ENCODE measurements at places on chromosomes 2 and 18. TPM values are rescaled to one million over a fixed set of nuclear protein-coding genes. Genes with fewer than 3 reads are reported as not detected.

Gene OSR1
- total RNA-seq: not detected

DNA sequence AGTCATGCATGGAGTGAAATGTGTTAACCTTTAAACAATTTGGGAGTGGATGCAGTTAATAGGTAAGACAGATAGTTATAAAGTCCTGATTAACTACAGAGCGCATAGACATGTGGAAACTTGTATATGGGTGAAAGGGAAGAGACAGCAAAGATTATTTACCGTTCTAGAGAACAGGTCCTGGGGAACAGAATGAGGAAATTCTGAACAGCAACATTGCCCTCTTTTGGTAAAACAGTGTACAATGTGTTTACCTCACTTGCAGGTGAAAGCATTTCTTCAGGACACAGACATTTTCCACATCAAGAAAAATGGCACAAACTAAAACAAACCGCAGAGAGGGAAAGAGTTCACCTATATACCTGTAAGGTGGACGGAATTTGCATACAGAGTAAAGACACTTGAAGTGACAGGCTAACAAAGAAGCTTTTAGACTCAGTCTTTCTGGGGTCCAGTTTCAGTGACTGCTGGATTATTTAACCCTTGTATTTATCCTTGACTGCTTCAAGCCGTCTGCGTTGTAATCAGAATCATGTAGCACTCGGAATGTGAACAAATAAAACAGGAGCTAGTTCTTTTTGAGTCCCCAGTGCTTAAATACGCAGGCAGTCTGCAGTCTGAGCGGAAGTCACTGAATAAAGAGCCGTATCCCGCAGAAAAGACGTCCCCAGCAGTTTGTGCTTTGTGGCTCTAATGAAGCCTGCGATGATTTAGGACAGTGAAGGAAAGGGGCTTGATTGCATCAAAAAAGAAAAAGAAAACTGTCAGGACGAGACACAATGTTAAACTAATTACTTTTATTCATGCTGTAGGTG lies 364.8 kb upstream of the GALNT5 start:
- DNase-seq: no peak

DNA sequence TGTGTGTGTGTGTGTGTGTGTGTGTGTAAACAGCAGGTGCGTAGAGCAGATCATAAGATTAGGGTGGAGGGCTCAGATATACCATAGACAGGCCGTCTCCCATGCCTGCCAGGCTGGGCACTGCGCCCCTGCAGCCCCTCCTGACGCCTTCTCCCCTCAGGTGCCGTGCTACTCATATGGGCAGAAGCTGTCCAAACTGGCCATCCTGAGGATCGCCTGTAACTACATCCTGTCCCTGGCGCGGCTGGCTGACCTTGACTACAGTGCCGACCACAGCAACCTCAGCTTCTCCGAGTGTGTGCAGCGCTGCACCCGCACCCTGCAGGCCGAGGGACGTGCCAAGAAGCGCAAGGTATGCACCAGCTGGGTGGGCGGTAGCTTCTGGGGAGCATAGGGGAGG lies 10.0 kb downstream of the ATOH8 start:
- DNase-seq: no peak

GRCh38 chr2:160432633-160433032 lies 61.0 kb downstream of the RBMS1 start:
- no peak for DNase-seq

GRCh38 chr2:18123211-18123570 lies 244.7 kb downstream of the KCNS3 start:
- no peak for DNase-seq

Gene PJVK
- total RNA-seq: 2.2 TPM
